Activated naive CD4-positive, alpha-beta T cell treated with anti-CD3 and anti-CD28 coated beads for 36 hours (primary cell): ENCODE measurements at places on chromosomes 13 and 19.
A peak's percentile ranks its signal among the peaks of the same experiment; 100 is the strongest.

GRCh38 chr19:52535771-52536447, 8.4 kb downstream of the ZNF808 start:
- peak; percentile 94 for DNase-seq

DNA sequence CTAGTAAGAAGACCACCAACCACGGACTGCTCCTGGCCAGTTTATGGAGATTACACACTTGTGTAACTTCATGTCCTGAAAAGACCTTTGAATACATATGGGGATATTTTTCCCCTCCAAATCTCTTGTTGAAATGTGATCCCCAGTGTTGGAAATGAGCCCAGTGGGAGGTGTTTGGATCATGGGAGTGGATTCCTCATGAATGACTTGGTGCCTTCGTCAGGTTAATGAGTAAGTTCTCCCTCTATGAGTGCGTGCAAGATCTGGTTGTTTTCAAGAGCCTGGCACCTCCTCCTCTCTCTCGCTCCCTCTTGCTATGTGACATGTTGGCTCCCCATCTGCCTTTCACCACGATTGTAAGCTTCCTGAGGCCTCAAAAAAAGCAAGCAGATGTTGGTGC, 769.0 kb upstream of the SLITRK1 start:
- DNase-seq: no peak

- no peak for DNase-seq
Measured at GRCh38 chr13:27808851-27809550, 16.7 kb downstream of the GSX1 start.

- DNase-seq: no peak
Measured at GRCh38 chr19:39470724-39471339, 9.8 kb upstream of the TIMM50 start.

DNA sequence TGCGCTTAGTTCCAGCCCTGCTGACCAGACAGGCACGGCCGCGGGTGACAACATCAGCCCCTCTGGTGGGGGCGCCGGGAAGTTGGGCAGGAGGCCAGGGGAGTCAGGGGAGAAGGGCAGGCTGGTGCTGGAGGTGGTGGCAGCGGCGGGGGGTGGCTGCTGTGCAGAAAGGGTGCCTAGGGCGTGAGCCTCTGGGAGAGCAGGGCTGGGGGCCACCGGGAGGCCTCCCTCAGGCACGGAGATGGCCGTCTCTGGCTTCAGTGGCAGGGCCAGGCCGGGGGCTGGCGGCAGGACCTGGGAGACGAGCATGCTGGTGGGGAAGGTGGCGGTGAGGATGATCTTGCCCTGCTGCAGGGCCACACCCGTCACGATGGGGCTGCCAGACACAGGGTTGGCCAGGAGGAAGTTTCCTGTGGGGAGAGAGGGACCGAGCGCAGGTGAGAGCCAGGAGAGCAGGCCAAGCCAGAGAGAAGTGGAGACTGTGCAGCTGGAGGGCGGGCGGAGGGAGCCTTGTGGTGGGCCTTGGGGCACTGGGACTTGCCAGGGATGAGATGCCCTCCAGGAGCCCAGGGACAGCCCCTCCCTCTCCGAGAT, 3.3 kb downstream of the SIX5 start:
- no peak for DNase-seq

DNA sequence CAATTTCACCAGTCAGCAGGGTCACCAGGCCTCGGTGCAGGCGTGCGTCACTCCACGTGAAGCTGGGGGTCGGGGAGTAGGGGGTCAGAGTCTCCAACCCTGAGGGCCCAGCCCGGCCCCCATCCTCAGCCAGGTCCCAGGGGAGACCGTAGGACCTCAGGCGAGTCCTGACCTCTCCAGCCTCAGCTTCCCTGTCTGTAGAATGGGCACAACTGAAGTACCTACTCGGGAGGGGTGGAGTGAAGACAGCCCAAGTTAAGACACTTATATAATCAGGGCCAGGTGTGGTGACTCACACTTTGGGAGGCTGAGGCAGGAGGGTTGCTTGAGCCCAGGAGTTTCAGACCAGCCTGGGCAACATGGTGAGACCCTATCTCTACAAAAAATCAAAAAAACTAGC, 2.7 kb upstream of the SPACA4 start:
- DNase-seq: no peak

- no peak for DNase-seq
Measured at GRCh38 chr13:47826471-47826870, 174.6 kb downstream of the SUCLA2 start.

DNA sequence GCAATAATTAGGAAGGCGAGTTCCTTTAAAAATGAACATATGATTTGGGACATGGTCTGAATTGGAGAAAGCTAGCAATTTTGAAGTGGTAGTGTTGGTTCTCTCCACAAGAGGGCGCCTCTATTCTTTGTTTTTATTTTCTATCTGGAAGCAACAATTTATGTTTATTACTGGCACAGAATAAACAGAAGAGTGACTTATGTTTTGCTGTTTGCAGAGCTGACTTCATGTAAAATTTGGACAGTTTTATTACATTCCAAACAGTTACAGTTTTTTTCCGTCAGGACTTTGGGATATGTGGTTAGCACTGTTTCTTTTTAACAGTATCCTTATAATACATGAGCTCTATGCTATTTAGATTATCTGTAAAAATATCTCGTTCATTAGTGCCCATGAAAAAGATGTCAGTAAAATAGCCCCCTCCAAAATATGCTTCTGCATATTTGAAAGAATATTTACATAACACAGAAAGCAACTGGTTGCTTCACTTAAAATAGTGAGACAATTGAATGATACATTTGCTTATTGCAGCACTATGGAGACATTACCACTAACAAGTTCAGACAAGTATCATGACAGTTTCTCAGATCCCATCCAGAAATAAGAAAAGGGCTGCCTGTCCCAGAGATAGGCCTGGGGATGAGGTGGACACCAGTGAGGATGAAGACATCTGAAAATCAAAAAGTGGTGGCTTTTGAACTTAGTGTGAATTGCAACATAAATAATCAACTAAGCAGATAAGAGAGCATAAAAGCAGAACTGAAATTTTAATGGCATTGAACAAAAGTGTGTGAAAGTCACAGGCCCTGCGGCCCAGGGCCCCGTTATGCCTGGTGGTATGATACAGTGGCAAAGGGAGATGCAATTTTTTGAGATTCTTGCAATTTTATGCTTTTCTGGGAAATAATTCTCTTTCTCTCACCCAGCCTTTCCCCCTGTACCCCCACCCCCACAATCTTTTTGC, 32.3 kb upstream of the FGF9 start:
- DNase-seq: peak; percentile 54
